ENCODE measurements at places on chromosomes 11 and 22.

DNA sequence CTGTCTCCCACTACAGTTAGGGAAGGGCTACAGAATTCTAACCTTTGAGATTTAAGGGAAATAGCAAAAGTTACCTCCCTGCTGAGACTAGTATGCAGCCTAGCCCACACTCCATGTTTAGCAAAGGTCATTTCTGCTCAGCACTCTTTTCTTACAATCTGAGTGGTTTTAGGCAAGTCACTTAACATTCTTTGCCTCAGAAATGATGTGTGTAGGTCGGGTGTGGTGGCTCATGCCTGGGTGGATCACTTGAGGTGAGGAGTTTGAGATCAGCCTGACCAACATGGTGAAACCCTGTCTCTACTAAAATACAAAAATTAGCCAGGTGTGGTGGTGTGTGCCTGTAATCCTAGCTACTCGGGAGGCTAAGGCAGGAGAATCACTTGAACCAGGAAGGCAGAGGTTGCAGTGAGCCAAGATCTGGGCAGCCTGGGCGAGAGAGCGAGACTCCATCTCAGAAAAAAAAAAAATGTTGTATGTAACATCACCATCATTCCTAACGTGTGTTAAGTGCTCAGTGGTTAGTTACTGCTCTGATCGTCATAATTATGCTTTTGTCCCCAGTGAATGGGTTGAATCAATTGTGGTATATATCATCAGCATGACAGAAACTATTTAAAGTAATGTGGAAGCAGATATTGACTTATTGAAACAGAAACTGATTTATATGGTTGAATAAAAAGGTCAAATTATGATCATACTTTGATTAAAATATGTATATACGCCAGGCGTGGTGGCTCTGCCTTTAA lies 55.0 kb downstream of the COPB1 start:
- no peak for DNase-seq

- DNase-seq, result no peak
These were observed 29.6 kb downstream of the CAT start for GRCh38 chr11:34468209-34468841.

- DNase-seq, result peak; percentile 96
These were observed at the start of gene UPK2 for GRCh38 chr11:118956094-118956846. Gene UPK2 (plus strand): TSS chr11:118956298. CDS start chr11:118956351, 53 bp downstream.

GRCh38 chr11:74319139-74319816 lies 7.8 kb upstream of the P4HA3 start:
- no peak for DNase-seq

Data from activated CD8-positive, alpha-beta memory T cell treated with anti-CD3 and anti-CD28 coated beads, Interleukin-2, amount 50 U/mL, for 48 hours (primary cell).